Type B pancreatic cell (in vitro differentiated cells): ENCODE measurements at places on chromosomes 3 and 15. TPM values are rescaled to one million over a fixed set of nuclear protein-coding genes. Genes with fewer than 3 reads are reported as not detected.

Gene LINGO1
- total RNA-seq = 19.6 and 25.2 TPM in 2 replicates

Gene CHRFAM7A
- total RNA-seq = 0.55 and 3.8 TPM in 2 replicates

DNA sequence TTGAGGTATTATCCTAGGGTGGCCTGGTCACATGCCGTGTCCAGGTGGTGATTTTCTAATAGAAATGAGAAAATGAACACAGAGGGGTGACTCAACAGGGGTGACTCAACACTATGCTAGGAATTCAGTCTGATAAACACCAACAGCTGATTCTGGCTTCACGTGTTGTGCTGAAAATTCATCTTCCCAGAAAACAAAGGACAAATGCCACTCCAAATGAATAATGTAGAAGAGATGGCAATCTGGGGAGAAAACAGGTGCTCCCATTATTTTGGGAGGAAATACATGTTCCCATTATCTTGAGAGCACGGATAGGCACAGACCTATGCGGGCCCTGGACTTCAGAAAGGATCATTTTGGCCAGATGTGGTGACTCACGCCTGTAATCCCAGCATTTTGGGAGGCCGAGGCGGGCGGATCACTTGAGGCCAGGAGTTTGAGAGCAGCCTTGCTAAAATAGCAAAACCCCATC, 101.2 kb upstream of the MEX3B start:
- H3K4me1 ChIP-seq = no peaks in the 10 kb centered on the region
- no peak overlapping the region for H3K4me3 ChIP-seq
- H3K27ac ChIP-seq = peak overlapping the region; percentile 7
- no peak for DNase-seq
- H3K36me3 ChIP-seq = peaks cover 36% of the 10 kb centered on the region

- DNase-seq = no peak
- H3K4me3 ChIP-seq = no peak overlapping the region
- H3K4me1 ChIP-seq = peaks cover 19% of the 10 kb centered on the region
- H3K36me3 ChIP-seq = no peaks in the 10 kb centered on the region
- H3K27me3 ChIP-seq = no peaks in the 10 kb centered on the region
Measured at GRCh38 chr3:183396662-183397391, 31.6 kb downstream of the MCF2L2 start.

Gene CPLX3
- total RNA-seq = not detected in 2 replicates

Gene CCRL2
- 0.17 and 0.34 TPM in 2 replicates for total RNA-seq

- no peak overlapping the region for H3K4me3 ChIP-seq
- no peaks in the 10 kb centered on the region for H3K27me3 ChIP-seq
- H3K27ac ChIP-seq = no peak overlapping the region
- H3K36me3 ChIP-seq = no peaks in the 10 kb centered on the region
Measured at GRCh38 chr3:30428251-30428650, 178.2 kb upstream of the TGFBR2 start.

Gene ZNF80
- not detected in 2 replicates for total RNA-seq

Gene CHL1
- total RNA-seq = 0.59 and 1.4 TPM in 2 replicates

Gene ADCY5
- total RNA-seq = 4.0 and 9.1 TPM in 2 replicates

DNA sequence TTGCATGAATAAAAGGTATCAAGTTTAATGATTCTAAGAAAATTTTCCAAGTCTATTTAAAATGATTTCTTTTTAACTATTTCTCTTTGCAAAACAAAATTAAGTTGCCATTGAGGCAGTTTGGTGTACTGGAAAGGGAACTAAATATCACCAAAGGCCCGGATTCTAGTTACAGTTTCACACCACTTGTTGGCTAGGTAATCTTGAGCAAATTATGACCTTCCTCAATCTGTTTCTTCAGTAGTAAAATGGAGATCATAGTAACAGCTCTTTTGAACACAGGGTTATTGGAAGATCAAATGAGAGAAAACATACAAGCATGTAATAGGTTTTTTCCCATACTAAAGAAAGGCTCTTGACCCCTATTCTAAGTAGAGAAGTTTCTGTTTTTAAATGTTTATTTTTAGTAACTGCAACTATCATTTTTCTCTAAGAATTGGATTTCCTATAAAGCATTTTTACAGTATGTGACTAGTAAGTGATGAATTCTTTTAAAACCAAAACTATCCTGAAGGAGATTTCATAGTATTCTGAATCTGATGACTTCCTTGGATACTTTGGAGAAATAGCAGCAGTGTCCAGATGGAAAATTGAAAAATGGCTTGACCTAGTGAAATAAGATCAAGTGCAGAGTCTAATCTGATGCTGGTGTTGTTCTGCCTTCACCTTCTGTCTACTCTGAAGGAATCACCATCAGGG, 15.7 kb downstream of the SCAANT1 start:
- no peak overlapping the region for H3K4me3 ChIP-seq
- H3K4me1 ChIP-seq = peaks cover 14% of the 10 kb centered on the region
- peaks cover 21% of the 10 kb centered on the region for H3K36me3 ChIP-seq

Gene CHRNA7
- total RNA-seq = 5.3 and 10.5 TPM in 2 replicates

GRCh38 chr3:107884719-107885460, 205.9 kb downstream of the CD47 start:
- H3K4me3 ChIP-seq = no peak overlapping the region
- peaks cover 3% of the 10 kb centered on the region for H3K4me1 ChIP-seq
- H3K36me3 ChIP-seq = peaks cover 3% of the 10 kb centered on the region
- H3K27me3 ChIP-seq = no peaks in the 10 kb centered on the region
- H3K27ac ChIP-seq = no peak overlapping the region
- DNase-seq = no peak

Gene C3orf22
- not detected in 2 replicates for total RNA-seq

- no peaks in the 10 kb centered on the region for H3K4me1 ChIP-seq
- no peak overlapping the region for H3K27ac ChIP-seq
- no peak for DNase-seq
- H3K4me3 ChIP-seq = no peak overlapping the region
- no peaks in the 10 kb centered on the region for H3K36me3 ChIP-seq
Measured at GRCh38 chr3:12750223-12750622, 8.8 kb downstream of the TMEM40 start.
